Activated CD8-positive, alpha-beta T cell treated with anti-CD3 and anti-CD28 coated beads, Interleukin-2, amount 10 ng/mL, durations not matched to agents 7 days and 5 days (primary cell): ENCODE measurements at places on chromosomes 13 and 19.

DNA sequence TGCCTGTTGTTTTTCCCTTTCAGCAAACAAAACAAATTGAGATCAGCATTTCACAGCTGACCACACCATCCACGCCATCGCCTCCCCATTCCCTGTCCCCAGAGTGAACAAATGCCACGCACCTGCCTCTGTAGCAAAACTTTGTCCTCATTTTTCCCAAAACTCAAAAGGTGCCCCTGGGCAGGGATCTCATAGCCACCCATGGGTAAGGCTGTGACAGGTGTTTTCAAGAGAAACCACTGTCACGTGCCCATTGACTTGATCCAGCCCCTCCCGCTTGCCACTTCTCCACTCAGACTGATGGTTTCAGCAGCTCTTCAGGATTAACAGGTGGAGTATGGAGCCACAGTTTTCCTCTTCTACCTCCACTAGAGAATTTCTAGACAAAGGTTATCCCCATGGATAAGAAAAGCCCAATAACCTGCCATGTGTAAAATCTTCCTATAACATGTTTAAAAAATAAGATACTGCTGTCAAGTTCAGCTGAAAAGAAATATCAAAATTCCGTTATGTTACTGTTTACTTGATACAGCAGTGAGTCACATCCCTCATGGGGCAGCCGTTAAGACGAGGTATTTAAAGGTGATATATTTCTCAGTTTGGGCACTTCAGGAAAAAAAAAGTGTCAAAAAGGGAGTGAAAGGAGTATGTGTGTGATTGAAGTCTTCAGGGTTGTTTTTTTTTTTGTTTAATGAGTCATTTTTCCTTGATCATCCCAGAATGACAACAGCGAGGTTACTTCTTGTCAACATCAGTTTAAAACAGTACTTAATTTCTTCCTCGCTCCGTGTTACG, 63.5 kb upstream of the GPR183 start:
- DNase-seq: no peak

GRCh38 chr19:42092350-42092749, 16.4 kb downstream of the ZNF574 start:
- peak; percentile 71 for DNase-seq

DNA sequence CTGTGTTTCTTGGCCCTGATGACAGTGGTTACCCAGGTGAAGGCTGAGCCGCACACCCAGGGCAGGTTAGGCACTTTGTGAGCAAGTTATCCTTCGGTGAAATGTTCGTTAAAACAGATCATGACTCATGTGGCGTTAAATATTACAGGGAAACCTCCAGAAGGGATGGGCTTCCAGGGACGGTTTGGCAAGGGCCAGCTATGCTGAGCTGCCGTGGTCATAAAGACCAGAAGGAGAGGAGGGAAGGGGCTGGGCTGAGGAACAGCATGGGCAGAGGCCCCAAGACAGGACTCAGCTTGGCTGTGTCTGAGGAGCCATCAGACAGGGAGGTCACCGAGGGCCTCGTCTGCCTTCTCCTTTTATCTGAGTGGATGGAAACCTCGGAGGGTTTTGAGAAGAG, 47.5 kb downstream of the ATP11A start:
- DNase-seq: no peak

DNA sequence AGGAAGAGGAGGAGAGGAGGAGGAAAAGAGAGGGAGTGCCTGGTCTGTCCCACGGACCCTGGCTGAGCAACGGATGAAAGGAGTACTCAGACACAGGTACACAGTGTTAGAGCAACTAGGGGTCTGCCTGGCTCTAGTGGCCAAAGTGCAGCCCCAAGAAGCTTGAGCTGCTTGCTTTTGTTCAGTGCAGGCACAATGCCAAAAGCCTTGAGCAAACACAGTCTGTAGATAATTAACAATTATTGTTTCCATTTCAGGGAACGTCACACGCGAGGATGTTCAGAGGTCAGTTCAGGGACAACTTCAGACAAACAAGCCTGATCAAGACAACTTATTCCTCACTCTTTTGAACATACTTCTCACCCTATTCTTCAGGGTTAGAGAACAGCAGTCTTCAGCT, 32.2 kb upstream of the ZNF726 start:
- DNase-seq: no peak

DNA sequence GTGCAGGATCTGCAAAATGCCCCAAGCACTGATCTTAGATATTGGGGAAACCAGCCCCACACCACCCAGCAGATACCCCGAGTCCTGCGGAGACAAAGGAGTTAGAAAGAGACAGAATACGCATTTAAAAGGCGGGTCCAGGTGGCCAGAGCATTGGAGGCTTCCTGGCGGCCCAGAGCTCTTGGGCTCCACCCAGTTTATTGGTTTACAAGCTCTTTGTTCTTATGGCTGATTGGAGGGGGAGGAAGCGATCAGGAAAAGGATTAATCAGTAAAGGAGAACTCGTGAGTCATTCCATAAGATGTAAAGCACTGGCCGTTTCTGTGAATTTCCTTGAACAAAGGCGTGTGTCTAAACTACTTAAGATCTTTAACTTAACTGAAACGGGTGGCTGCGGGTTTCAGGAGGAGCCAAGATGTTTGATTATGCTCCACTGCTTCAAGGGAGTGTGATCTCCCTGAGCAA, 926 bp downstream of the ZNF587 start:
- peak; percentile 24 for DNase-seq

DNA sequence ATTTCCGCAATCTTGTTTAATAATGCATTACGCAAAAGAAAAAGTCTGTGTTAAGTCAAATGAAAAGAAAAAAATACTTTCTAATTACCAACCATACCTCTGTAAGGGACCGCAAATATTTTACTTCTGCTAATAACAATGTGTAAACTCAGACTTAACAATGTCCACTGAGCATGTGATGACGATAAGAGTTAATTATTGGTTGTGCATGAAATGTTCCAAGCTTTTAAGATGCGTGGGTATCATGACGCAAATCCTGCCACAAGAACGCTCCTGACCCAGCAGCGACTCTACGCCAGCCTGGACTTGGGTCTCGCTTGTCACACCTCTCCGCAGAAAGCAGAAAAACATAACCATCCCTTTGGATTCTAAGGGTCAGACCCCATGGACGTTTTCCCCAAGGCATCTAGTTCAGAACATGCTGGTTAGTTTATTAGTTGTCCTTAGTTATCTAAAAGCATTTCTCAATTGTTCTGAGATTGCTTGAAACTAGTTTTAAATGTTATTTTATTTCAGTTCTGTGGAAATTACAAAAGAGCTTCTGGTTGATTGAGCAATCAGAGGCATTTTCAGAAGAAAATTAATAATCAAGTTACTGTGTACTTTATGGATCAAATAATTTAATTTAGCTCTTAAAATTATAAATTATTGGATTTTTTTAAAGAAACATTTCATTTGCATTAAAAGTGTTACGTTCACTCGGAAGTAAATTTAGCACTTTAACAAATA, 779.9 kb upstream of the ARGLU1 start:
- DNase-seq: no peak

- DNase-seq: no peak
Observed at GRCh38 chr13:35763060-35763781, 286.7 kb upstream of the MAB21L1 start.

DNA sequence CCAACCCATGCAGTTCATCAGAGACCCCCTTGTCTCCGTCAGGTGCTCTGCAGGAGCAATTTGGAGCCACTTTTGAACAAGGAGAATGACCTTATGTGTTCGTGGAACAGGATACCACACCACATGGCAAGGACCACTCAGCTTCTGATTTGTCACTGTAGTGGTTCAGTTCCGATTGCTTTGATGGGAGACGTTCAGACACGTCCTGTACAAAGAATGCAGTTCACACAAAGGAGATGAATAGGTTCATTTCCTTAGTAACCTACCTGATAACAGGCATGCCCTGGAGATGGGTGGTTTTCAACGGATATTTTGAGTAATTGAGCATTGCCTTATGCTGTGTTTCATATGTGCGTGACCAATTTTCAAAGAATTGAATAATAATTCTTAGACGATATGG, 17.2 kb downstream of the FGF9 start:
- no peak for DNase-seq

DNA sequence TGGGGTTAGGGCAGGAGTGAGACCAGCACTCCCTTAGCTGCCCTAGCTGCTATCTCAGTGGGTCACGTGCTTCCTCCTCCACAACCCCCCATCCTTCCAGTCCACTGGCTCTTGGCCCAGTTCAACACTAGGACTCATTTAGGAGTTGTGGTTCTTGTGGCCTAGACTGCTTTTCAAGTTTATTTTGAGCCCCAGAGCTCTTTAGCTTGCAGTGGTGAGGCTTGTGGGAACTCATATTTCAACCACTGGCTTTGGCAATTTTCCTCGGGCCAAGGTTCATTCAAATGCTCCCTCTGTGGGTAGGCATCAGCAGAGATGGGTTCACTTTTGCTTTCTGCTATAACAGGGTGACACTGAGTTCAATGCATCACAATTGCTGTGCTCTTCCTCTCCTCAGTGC, 436.2 kb upstream of the SLITRK5 start:
- DNase-seq: no peak
